HFF-Myc (cell line): ENCODE measurements at places on chromosomes 3 and 15.

DNA sequence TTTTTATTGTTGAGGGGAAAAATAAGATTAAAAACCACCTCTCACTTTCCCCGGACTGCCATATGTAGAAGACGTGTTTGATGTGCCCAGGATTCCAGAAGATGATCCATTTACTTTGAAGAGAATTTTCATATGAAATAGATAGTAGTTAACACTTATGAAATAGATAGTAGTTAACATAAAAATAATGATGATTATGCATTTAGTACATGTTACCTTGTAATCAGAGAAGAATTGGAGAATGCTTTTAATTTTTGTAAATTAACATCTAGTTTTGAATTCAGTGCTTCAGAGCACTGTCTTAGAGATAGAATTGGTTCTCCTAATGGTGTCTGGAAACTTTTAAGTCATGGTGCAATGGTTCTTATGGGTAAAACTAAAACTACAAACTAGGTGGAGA, 46.1 kb upstream of the CRTC3 start:
- no peak for DNase-seq

GRCh38 chr3:43011638-43012037, 32.5 kb downstream of the GASK1A start:
- no peak for DNase-seq

- no peak for DNase-seq
These were observed 63.1 kb upstream of the BOC start for GRCh38 chr3:113148284-113148683.

DNA sequence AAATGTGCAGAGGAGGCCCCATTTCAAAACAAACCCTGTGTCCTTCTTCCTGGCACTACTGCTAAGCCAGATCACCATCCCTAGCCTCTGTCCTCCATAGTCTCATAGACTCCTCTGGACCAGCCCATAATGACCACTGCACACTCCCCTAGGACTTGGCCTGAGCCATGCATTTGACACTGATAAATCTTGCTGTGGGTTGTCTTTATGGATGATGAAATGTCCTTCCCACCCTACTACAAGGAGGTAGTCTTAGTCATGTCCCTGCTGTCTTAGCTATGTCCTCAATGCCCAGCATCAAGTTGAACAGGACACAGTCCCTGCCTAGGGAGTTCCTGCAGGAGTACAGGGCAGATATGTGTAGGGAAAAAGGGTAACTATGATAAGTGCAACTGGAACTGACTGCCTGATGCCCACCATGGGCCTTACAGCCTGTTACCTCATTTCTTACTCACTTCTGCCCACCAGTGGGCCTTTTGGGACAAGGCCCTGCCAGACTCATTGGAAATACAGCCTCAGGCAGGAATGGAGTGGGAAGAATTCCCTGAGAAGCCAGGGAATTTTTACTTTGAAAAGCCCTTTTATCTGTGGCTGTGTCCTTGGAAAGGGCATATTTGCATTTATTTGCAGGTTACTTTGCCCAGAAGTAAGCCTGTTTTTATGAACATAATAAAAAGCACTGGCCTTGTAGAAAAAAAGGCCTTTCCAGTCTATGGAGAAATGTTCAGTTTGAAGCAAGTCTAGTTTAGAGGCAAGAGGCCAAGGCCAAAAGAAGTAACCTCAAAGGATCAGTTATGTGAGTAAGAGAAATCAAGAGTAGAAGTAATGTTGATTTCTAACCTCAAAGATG, 199.6 kb upstream of the EIF1B start:
- no peak for DNase-seq

- DNase-seq, result no peak
These were observed 98.9 kb upstream of the TJP1 start for GRCh38 chr15:29921130-29921601.

DNA sequence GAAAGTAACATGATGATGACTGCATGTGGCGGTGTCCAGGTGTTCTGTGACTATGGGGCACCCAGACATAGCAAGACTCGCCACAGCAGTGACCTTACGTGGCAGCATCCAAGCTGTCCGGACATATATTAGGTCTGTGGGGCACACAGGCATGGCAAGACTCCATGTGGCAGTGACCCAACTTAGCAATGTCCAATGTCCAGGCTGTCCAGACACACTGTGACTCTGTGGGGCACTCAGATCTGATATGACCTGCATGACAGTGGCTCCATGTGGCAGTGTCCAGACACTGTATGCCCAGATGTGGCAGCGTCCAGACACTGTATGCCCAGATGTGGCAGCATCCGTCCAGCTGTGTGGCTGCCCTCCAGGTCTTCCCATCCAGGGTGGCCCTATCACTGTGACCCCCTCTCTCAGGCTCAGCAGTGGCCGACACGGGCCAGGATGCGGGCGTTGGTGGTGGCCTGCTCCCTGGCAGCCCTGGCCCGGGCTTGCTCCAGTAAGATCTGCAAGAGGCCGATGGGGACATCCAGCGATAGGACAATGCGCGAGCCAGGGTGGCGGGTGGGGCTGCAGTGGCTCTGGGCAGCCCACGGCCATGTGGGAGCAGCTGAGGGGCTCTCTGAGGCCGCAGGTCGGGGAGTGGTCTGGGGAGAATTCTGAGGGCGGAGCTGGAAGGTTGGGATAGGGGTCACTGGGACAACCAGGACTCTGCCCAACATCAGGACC, 1.1 kb downstream of the UCN2 start:
- DNase-seq, result no peak

DNA sequence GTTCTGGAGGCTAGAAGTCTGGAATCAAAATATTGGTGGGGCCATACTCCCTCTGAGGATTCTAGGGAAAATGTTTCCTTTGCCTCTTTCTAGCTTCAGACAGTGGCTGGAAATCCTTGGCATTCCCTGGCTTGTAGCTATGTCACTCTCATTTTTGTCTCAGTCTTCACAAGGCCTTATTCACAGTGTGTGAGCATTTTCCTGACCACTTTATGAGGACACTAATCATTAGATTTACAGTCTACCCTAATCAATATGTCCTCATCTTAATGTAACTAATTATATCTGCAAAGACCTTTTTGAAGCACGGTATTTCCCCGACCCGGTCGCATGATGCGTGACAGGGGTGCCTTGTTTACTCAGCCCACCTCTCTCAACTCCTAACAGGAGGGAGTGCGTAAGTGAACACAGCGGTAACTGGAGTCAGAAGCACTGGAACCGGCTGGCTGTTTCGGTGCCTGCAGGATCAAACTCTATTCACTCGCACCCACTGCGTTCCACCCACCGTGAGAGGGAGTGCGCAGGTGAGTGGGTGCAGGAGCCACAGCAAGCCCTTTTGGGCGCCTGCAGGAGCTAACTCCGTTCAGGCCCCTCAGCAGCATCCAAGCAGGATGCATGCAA, 155.0 kb downstream of the EPHA3 start:
- no peak for DNase-seq

GRCh38 chr3:58206406-58207011, 4.3 kb downstream of the DNASE1L3 start:
- DNase-seq, result no peak

- DNase-seq, result no peak
These were observed at the start of gene CX3CR1 for GRCh38 chr3:39279745-39280517. TSS of gene CX3CR1 (minus strand) at chr3:39280036. CDS start at chr3:39266509, 13,527 bp downstream.

DNA sequence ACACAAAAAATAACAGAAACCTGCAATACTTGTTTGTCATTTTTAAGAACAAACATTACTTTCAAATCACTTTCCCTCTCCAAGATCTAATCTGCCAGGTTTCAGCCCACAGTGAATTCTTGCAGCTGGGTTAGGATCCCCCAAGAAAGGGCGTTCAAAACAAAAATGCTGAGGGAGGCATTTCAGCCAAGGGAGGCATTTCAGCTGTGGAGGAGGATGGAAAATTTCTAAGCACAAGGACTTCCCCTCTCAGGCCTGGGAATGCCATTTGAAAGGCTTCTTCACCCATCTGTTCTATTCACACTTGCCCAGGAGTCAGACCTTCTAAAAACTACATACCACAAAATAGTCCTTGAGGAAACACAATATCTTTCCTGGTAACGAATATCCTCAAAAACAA, 69.1 kb downstream of the P3H2 start:
- DNase-seq, result no peak
